ENCODE measurements at places on chromosomes 4 and X.

GRCh38 chr4:151226004-151226932 lies 50.7 kb upstream of the PRSS48 start:
- DNase-seq, result no peak

- DNase-seq, result no peak
Measured at GRCh38 chrX:19373351-19373891, 29.7 kb downstream of the PDHA1 start.

- DNase-seq, result no peak
Measured at GRCh38 chrX:68571610-68572311, 72.9 kb downstream of the YIPF6 start.

DNA sequence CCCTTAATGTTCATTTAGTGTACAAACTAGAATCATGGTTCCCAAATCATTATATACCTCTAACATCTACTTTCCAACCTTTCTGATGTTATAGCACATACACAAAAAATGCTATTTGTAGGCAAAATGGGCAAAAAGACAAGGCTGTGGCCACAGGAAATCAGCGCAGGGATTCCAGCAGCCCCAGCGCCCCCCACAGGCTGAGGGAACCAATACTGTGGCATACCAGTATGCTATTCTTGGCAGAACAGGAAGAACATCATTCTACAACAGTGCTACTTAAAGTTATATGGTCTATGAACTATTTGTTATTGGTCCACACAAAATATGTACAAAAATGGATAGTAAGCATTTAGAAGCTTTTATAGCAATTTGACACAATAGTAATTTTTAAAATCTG lies 25.3 kb downstream of the STEEP1 start:
- no peak for DNase-seq

DNA sequence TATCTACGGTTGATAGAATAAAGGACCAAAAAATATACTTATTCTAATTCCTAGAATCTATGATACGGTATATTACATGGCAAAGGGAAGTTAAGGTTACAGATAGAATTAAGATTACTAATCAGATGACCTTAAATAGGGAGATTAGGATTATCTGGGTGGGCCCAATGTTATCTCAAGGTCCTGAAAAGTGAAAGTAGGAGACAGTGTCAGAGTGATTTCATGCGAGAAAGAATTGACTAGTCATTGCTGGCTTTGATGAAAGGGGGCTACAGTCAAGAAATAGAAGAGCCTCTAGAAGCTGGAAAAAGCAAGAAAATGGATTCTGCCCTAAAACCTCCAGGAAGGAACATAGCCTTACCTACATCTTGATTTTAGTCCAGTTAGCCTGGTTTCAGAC lies 176.9 kb upstream of the PPP1R2C start:
- DNase-seq, result no peak

- DNase-seq, result no peak
Measured at GRCh38 chr4:180060159-180060889, 2182.9 kb upstream of the TENM3 start.

DNA sequence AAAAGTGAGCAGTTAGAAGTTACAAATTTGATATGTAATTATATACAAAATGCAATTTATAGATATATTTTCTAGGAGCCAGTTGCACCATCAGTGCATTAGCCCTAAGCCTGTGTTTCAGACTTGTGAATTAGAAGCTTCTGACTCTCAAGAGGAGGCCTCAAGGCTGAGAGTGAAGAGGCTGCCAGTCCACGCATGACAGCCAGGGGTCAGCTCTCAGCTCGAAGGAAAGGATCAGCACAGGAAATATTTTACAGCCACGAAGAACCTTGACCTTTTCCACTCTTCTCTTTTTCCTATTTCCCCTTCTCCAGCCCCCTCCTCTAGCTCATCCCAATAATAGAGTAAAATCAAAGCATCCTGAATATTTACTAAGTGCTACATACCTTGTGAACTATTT lies 642.4 kb downstream of the TRIML1 start:
- DNase-seq, result no peak

GRCh38 chrX:148854306-148854705 lies 353.9 kb downstream of the AFF2 start:
- no peak for DNase-seq

DNA sequence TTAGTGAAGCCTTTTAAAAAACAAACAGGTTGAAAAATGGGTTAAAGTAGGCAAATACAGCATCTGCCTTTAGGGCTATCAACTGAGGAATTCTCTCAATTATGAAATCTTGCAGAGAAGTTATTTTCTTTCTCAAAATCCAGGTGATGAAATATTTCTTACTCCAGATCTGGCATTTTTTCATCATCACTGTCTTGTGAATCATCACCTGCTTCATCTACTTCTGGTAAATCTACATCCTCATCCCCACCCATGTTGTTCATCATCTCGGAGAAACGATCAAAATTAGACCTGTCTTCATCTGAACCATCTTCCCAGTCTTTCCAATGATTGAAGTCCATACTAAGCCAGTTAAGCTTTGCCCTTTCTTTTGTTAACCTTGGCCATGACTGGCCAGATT lies 33.3 kb upstream of the HPF1 start:
- DNase-seq, result no peak

GRCh38 chr4:84492290-84492689 lies 6.8 kb downstream of the NKX6-1 start:
- DNase-seq, result no peak

- DNase-seq, result no peak
Measured at GRCh38 chr4:71270901-71271300, 67.9 kb upstream of the SLC4A4 start.

DNA sequence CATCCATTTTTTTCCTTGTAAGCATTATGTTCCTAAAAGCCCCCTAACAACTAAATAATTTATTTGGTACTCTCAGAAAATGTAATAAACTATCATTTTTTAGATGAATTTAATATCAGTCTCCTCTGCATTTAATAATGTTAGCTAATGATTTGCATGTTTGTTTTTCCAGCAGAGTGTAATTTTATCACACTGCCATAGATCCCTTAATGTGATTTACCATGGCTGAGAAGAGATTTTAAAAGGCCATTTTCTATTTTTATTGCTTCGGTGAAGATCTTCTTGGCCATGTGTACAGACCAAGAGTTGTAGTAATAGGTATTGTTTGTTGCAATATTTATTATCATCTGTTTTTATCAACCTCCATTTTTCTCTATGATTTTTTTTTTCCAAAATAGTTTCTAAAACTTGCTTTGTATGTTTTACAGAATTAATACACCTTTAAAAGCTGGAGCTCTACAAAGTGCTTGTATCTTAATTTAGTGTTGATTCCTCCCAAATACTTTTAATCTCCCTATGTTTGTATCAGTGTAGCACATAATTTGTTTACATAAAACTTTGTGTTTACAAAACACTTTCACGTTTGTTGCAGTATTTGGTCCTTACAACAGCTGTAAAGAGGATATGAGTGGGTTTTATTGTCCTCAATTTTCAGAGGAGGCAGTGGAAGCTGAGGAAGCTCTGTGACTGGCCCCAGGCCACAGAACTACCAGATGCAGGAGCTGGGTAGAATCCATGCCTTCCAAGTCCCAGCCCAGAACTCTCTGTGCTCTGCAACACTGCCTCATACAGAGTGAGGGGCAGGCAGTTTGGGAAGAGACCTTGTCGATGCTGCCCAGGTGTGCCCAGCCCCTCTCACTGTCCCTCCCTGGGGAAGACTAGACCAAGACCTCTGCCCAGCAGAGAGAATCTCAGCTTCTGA lies 58.1 kb downstream of the FAM114A1 start:
- no peak for DNase-seq

DNA sequence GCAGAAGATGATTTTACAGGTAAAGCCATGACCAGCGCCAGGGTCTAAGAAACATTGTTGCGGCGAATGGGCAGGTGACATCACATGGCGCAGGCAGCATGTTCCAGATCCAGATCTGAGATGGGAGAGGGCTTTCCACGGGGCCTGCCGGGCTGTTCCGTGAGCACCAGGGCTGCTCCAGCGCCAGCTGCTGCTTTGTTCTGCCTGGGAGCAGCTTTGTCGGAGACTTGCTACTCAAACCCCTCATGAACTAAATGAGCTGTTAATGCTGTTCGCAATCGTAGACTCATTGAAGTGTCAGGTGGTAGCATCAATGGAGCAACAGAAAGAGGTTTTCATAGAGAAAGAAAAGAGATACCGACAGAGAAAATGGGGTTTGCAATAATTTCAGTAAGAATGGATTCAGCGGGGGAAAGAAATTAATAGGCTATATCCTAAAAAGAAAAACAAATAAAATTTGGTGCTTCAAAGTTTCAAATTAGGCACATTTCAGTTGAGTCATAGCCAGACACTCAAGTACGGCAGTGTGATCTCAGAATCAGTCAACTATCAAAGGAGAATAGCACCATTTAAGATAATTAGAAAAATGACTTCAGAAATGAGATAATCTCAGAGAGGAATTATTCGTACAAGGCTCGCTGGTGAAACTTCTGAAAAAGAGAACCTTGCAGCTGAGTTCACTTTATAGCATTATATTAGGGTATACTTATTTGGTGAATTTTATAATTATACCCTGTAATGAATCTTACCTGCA lies 23.9 kb downstream of the SORBS2 start:
- no peak for DNase-seq

DNA sequence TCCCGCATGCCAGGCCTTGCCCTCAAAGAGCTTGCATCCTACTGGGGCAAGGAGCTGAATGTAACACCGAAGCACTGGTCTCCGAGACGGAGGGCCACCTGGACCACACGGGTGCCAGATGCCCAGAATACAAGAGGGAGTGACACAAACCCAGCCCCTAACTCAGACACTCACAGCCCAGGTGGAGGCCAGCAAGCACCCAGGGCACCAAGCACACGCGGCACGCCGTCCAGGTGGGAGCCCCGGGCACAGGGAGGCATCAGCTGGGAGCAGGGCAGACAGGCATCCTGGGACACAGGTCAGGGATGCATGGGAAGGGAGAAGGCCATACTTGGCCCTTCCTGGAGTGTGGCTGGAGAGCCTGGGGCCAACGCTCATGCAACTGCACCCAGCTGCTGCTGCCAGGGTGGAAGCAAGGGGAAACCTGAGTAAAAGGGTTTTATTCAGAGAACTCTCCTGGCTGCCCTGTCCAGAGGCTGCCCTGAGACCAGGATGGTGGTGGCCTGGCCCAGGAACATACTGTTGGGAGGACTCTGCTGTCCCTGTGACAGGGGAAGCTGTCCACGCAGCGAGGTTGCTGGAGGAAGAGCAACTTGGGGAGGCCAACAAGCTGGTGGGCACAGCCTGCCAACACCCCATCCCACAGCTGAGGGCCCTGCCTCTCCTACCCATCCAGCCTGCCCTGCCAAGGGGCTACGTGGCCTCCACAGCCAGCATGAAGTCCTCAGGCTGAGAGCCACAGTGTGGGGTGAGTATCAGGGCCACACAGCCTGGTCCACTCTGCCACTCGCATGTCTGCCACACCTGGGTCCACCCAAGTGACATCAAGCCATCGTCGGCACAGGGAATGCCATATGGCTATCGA lies 22.2 kb upstream of the PPP2R2C start:
- DNase-seq, result no peak

DNA sequence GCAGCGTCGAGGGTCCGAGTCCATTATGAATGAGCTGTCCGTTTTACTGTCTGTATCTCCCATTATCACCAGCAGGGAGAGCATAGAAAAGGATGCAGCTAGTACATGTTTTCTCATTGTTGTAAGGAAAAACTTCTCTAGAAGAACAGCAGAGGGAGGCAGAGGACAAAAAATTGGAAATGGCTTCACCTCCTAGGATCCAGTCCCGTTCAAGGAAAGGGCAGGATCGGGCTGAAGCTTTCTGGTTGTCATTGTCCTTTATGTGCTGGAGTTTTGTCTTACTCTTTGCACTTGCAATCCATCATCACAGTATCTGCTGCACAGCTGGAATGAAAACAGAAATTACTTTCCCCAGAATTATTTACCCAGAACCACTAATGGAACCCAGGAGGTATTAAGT lies 14.7 kb downstream of the NDP start:
- DNase-seq, result no peak

DNA sequence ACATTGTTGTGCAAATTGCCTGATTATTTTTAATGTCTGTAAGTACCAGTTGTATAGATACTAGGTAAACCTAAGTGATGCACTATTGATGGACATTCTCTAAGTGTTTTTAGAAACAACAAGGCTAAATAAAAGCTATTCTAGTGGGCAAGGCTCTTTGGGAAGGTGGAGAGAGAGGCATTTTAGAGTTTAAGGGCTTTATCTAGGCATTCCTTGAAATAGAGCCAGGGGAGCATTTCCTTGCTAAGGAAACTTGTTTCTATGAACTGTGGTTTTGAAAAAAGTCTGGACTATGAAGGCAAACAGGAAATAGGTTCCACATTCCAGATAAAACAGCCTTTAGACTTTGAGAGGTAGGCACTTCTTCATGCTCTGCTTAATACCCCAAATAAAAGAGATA lies 23.8 kb downstream of the BMX start:
- DNase-seq, result no peak

DNA sequence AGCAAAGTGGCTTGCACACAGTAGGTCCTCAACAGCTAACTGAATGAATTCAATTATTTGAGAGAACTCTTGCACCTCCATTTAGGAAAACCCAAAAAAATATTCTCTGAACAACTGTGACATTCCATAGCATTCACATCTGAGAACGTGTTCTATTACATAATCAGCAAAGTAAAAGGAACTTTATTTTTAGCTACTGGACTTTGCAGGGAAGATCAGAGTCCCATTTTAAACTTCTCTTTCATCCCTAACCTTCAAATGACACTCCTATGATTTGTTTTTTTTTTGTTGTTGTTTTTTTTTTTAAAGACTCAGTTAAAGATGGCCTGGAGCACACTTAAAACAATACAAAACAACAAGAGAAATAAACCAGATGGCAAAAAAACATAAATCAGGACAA lies 30.9 kb downstream of the RAI2 start:
- DNase-seq, result no peak

DNA sequence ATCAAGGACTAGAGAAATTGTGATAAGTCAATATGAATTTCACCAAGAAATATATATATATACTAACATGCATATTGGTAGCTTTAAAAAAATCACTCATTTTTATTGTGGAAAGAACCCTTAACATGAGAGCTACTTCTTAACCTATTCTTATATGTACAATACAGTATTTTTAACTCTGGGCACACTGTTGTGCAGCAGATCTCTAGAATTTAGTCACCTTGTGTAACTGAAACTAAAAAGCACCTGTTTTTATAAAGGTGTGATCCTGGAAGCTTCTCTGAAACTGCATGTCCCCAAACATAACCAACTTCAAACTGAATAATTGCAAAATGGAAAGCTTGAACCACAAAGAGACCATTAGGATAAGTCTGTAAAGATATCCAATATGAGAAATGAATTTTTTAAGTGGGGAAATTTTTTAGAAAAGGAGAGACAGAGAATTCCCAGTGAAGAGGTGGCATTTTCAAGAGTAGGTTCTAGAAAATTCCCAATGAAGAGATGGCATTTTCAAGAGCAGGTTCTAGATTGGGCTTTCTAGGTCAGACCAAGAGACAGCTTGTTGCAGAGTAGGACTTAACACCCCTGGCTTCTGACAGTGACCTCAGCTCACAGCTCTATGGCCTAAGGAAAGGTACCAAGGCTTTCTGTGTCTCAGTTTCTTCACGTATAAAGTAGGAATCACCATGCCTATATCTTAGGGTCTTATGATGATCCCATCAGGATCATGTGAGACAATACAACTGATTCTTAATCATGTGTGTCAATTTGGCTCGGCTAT lies 22.0 kb upstream of the PPARGC1A start:
- no peak for DNase-seq
